Neural progenitor cell (in vitro differentiated cells): ENCODE measurements at places on chromosomes 3 and 15.

DNA sequence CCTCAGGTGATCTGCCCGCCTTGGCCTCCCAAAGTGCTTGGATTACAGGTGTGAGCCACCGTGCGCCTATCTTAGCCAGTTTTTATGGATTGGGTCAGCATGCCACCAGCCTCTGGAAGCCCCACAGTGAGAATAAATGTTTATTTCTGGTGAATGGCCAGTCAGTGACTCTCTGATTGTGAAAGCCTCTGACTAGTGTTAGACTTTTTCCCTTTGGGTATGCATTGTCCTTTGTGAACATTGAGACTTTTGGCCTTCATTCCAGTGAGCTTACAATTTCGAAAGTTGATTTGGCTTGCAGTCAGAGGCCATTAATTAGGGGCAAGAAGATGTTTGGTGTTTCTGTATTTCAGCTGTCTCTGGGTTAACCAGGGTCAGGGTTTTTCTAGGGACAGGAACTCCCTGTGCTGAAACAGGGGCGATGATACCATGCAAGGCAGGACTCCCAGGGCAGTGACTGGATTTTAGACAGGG is 274.5 kb upstream of the C2CD4B start:
- DNase-seq: no peak

GRCh38 chr3:180325958-180326357 is 276.0 kb upstream of the TTC14 start:
- no peak for DNase-seq

DNA sequence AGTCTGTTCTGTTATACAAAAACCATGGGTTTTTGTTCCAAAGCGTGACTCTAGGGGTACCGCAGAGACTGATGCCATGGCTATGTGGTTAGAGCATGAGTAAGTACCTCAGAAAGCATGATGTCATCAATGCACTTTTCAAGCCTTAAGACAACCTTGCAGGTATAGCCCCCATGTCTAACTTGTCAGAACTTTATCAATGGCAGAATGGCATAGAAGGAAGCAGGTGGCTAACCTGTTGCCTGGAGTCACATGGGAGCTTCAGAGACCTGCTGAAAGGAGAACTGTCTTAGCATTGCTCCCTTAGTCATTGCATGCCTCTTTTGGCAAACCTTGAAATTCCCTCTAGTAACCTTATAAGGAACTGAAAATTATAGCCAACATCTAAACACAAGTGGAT is 52.5 kb downstream of the EOMES start:
- DNase-seq: no peak

DNA sequence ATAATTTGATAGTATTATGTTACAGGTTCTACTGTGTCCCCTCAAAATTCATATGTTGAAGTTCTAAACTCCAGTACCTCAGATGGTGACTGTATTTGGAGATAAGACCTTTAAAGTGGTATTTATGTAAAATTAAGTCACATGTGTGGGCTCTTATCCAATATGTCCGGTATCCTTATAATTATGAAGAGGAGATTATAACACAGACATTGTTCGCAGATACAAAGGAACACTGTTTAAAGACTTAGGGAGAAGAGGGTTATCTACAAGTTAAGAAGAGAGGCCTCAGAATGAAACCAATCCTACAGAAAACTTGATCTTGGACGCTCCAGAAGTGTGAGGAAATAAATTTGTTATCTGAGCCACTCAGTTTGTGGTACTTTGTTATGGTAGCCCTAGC is 50.9 kb downstream of the DPH6 start:
- no peak for DNase-seq

- DNase-seq: no peak
These were observed 54.9 kb upstream of the TMEM108 start for GRCh38 chr3:132983143-132983770.

DNA sequence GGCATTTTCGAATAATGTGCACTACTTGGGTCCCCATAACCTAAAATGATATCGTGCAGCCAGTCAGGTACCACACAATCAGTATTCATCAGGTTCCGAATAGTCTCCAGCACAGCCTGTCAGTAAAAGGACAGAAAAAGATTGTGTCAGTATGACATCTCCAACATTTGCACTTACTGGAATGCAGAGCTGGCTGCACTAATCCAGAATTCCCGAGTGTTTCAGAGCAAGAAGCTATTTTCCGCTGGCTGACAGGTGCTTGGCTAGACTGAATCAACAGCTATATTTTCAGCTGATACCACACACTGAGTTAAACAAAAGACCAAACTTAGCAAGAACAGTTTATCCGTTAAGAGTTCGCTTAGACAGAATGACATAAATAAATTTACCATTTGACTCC is 68.8 kb downstream of the AQR start:
- DNase-seq: no peak

- DNase-seq: peak; percentile 8
These were observed 176.7 kb upstream of the CADPS start for GRCh38 chr3:63051920-63052319.
